Caki2 (cell line): ENCODE measurements at places on chromosomes 12 and 14.

DNA sequence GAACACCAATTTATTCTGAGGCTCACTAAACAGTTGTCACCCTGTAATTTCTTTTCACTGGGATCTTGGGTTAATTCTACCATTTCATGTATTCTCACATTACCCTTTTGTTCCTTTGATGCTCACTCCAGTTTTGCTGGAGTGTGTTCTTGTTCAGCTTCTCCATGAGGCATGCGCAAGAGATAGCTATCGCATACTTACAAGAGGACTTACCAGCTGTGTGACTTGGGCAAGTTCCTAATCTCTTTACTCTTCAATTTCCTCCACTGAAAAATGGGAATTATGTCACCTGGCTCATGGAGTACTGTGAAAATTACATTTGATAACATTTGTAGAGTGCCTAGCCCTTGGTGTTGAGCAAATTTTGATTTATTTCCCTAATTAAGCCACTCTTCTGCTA is 56.5 kb upstream of the JDP2 start:
- no peak for DNase-seq

DNA sequence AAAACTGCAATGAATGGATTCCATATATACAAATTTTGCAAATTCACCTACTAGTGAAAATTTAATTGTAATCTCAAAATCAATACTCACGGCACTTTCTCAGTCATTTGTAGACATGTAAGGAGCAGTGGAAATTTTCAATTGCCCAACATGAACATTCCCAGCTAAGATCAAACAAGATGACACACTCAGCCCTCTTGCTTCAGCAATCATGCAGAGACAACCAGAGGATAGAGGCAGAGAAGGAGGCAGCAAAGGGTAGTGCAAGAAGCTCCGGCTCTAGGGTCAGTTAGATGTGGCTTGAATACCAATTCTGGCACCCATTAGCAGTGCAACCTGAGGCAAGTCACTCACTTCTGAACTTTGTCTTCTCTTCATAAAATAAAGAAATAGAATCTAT is 91.5 kb upstream of the SLC35F4 start:
- DNase-seq, result no peak

DNA sequence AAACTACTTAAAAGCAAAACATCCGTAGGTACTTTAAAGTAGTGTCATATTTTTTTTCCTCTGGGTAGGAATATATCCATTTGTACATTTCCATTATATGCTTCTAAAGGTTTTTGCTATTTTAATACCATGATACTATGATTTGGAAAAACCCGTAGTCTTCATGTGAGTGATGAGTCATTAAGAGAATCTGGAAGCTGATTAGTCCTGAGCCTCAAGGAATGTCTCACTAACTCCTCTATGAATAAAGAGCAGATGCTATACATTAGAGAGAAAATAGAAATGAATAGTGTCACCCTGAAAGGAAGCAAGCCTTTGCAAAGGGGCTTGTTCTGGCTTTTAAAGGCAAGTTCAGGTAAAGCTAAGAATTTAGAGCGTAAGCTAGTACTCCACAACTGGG is 432.1 kb downstream of the CCDC91 start:
- DNase-seq, result peak; percentile 25

DNA sequence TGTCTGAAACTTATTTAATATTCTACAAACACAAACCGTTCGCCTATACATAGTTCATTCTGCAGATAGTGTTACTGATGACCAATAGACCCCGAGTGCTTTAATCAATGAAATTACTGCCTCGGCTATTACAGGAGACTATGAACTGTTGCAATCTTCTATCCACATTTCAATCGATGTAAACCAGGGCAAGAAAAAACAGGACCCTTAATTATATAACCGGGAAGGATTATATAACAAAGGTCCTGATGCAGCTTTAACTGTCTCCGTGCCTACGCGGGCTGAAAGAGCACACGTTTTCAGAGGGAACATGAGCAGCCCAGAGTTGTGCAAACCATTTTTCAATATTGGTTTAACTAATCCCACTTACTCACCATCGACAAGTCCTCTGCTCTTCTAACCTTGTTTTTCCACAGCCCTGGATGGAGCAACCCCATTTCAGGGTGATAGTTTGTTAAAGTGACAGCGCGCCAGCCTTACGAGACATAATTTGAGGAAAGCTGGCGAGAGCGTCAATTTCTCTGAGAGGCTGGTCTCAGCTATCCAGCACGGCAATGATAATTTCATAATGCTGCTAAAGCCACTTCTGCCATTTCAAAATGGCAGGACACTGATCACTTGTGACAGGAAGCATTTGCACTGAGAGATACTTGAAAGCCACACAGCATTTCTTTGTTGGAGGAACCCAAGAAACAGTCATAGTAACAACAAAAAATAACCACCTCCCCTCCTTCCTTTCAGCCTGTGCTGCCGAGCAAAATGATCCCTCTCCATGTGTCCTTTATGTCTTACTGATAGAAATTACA is 184.6 kb downstream of the FOXN3 start:
- DNase-seq, result no peak

DNA sequence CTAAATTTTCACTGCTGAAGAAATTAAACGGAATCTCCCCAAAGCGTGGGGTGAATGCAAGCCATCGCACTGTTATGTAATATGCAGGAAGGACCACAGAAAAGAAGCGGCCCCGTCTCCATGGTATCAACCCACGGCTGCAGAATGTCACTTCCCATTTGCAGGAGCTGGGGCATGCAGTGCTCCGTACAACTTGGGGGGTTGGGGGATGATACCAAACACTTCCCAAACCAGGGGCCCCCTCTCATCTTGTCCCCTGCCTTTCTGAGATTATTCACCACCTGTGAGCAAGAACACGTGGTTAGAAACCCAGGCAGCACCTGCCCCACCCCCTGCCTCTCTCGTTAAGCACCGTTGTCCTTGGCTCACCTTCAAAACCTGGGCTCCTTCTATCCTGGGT is 505.1 kb upstream of the TMEM132C start:
- no peak for DNase-seq
